Immature natural killer cell (primary cell): ENCODE measurements at places on chromosomes 7 and 10. TPM values are rescaled to one million over a fixed set of nuclear protein-coding genes. Genes with fewer than 3 reads are reported as not detected.

- no peak for DNase-seq
Observed at GRCh38 chr10:95539560-95540284, 21.4 kb downstream of the SORBS1 start.

DNA sequence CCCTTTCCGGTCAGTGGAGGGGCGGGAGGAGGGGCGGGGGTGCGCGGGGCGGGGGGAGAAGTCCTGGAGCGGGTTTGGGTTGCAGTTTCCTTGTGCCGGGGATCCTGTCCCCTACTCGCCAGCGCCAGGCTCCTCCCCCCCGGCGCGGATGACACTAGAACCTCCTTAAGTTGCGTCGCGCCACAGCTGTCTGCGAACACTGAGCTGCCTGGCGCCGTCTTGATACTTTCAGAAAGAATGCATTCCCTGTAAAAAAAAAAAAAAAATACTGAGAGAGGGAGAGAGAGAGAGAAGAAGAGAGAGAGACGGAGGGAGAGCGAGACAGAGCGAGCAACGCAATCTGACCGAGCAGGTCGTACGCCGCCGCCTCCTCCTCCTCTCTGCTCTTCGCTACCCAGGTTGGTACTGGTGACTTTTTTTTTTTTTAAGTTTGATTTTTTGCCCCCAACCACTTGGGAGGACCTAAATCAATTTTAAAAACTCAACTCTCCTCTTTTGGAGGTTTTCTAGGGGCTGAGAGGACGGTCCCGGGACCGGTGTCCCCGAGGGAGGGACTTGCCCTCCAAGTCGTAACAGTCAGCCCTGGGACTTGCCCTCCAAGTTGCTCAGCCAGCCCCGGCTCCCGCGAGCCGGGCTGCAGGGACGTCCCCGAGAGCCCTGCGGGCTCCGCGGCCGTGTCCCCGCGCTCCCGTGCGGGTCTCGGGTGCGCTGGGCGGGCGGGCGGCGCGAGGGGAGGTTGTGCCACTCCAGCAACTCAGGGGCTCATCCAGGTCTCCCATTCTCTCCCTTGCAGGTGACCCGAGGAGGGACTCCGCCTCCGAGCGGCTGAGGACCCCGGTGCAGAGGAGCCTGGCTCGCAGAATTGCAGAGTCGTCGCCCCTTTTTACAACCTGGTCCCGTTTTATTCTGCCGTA, at the start of gene GATA3:
GATA3 (plus strand) TSS at position 195 of the 914 bp plus-strand sequence. CDS start 968 bp downstream, outside the sequence.
- DNase-seq = peak; percentile 84

The SORBS1 gene
- polyA plus RNA-seq = 1.8 TPM

The SAMD9 gene
- 43.7 TPM for polyA plus RNA-seq

DNA sequence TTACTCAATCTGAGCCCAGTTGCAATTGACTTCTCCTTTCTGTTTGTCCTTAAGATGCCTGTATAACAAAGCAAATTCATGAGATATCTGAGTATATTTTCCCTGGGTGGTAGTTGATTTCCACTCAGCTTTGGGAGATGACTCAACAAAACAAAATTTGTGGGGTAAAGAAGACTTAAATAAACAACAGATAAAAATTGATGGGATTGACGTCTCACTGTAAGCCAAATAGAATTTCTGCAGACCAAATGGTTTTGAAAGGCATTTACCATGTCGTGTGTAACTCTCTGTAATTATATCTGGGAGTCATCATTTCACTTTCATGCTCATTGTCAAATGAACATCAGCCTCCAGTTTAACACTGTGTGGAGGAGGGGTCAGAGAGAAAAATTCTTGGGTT, 255.4 kb upstream of the MYO3A start:
- no peak for DNase-seq

The AGR3 gene
- polyA plus RNA-seq = not detected

- DNase-seq = no peak
Observed at GRCh38 chr10:43448742-43449141, 11.8 kb downstream of the ZNF487 start.

The FAM237B gene
- polyA plus RNA-seq = not detected

The ADAP1 gene
- polyA plus RNA-seq = 49.7 TPM

The ZNF239 gene
- 0.83 TPM for polyA plus RNA-seq

The SND1 gene
- 87.8 TPM for polyA plus RNA-seq

DNA sequence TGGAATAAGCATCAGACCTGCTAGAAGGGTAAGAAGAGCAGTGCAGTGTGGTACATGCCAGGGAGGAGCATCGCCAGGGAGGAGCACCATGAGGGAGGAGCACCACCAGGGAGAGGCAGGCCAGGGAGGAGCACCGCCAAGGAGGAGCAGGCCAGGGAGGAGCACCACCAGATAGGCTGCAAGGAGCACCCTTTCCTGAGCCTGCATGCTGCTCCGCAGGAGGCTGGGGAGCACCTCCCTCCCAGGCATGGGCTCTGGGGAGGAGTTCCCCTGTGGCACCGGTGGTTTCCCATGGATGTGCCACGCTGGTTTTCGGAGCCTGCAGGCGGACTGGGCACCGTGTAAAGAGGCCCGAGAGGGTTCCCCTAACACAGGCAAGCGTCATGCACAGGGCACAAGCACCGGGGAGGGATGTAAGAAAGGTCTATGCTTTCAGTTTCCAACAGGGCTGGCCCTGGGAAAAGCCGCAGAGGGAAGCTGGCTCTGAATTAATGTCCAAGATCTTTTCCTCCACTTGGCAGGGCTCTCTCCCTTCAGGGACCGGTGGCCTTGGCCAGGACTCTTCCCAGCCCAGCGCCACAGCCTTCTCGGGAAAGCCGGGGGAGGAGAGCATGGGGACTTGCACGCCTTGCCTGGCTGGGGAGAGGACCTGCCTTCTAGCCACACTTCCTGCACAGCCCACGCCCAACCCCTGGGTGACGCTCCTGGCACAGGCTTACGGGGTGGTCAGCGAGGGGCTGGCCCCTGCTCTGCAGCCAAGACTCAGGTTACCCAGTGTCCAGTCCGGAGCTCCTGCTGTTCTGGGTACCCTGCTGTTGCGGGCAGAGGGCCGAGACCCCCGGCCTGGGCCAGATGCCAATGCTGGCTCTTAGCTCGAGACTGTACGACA, 11.5 kb upstream of the GPER1 start:
- no peak for DNase-seq

The PHYH gene
- 11.4 TPM for polyA plus RNA-seq

The TRIM50 gene
- not detected for polyA plus RNA-seq

The TYW1 gene
- 9.8 TPM for polyA plus RNA-seq

The FEZF1 gene
- not detected for polyA plus RNA-seq

DNA sequence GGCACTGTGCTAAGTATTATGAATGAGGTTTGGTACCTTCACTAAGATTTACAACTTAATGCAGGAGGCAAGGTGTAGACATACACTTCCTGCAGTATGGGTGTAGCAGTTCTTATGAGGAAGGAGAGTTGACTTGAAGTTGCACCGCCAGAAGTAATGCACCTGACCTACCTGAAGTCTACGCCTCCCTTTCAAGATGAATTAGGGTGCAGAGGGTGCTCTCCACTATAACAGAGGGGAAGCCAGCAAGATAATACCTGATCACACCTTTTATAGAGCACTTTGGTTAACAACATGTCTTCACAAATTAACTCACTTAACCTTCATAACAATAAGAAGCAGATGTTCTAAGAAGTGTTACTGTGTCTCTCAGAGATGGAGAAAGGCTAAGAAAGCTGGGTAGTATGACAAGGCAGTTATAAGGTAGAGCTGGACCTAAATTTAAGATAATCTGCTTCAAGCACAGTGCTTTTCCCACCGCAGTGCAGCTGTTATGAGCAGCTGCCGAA, 552 bp upstream of the RAB18 start:
- DNase-seq = no peak
